NCI-H1694 (cell line): ENCODE measurements at places on chromosomes 5 and 9.

DNA sequence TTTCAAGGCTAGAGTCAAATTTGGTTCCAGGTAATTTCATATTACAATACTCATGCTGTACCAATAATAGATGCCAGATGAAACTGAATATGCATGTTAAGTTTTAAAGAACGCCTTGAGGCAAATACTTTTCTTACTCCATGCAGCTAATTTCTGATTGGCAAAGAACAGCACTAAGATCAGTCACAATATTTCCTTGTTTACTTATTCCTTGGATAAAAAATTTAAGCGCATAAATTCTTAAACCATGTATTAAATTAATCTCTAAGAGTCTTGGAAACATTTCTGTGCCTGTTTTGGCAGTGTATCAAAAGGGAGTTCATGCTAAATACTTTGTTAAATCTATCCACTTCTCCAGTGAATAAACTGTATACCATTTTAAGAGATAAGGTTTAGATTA, 173.5 kb downstream of the SLC12A2 start:
- no peak for DNase-seq

GRCh38 chr9:115590011-115590410, 472.1 kb upstream of the TNC start:
- no peak for DNase-seq

DNA sequence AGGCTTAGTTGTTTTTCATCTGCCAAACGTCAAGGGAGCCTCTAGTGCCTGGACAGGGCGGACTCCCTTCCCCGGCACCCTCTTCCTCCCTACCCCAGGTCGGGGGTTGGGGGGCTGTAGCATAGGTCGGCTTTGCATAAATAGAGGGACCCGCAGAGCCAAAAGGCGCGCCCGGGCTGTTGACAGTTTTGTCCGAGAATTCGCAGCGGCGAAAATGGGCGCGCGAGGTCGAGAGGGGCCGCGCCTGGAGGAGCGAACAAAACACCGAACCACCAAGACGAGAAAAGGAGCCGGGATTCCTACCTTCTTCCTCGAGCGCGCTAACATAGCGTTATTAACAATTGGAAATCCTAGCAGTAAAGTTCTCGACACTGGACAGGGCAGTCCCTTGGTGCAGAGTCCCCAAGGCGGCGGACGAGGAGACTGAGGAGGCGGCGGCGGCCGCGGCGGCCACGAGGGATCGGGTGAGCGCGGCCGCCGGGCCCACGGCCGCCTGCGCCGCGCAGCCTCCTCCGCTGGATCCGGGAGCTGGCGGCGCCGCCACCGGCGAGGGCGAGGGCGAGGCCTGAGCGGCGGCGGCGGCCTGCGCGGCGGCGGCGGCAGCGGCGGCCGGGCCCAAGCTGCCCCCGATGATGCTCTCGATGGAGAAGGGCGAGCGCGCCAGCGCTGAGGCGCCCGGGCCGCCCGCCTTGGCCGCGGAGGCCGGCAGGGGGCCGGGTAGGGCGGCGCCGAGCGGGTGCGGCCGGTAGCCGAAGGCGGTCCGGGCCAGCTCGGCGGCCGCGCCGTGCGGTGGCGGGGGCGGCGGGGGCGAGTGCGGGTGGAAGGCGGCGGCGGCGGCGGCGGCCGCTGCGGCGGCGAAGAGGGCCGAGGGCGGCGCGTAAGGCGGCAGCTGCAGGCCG, 1.7 kb downstream of the FOXD1 start:
- no peak for DNase-seq

GRCh38 chr9:37466037-37466709, 923 bp upstream of the ZBTB5 start:
- peak; percentile 89 for DNase-seq

- DNase-seq, result no peak
Measured at GRCh38 chr9:134617836-134618162, 23.8 kb upstream of the COL5A1 start.

- DNase-seq, result no peak
Measured at GRCh38 chr9:87490225-87490624, 7.4 kb upstream of the DAPK1 start.

GRCh38 chr9:92774274-92774673, 9.6 kb upstream of the BICD2 start:
- DNase-seq, result no peak

- DNase-seq, result no peak
Measured at GRCh38 chr9:30235068-30235467, 2149.4 kb upstream of the ACO1 start.
